Naive thymus-derived CD4-positive, alpha-beta T cell (primary cell): ENCODE measurements at places on chromosomes 5 and 9.
A peak's percentile ranks its signal among the peaks of the same experiment; 100 is the strongest.

- H3K36me3 ChIP-seq, result no peaks in the 10 kb centered on the region
- H3K27me3 ChIP-seq, result no peaks in the 10 kb centered on the region
- H3K27ac ChIP-seq, result no peak overlapping the region
- H3K4me3 ChIP-seq, result no peak overlapping the region
- H3K4me1 ChIP-seq, result no peaks in the 10 kb centered on the region
Measured at GRCh38 chr9:82273121-82273520, 284.5 kb downstream of the SPATA31D1 start.

GRCh38 chr5:149043641-149044040 lies 19.2 kb downstream of the SH3TC2 start:
- DNase-seq, result no peak
- H3K36me3 ChIP-seq, result no peaks in the 10 kb centered on the region
- no peaks in the 10 kb centered on the region for H3K4me1 ChIP-seq
- no peak overlapping the region for H3K4me3 ChIP-seq
- H3K27me3 ChIP-seq, result no peaks in the 10 kb centered on the region

DNA sequence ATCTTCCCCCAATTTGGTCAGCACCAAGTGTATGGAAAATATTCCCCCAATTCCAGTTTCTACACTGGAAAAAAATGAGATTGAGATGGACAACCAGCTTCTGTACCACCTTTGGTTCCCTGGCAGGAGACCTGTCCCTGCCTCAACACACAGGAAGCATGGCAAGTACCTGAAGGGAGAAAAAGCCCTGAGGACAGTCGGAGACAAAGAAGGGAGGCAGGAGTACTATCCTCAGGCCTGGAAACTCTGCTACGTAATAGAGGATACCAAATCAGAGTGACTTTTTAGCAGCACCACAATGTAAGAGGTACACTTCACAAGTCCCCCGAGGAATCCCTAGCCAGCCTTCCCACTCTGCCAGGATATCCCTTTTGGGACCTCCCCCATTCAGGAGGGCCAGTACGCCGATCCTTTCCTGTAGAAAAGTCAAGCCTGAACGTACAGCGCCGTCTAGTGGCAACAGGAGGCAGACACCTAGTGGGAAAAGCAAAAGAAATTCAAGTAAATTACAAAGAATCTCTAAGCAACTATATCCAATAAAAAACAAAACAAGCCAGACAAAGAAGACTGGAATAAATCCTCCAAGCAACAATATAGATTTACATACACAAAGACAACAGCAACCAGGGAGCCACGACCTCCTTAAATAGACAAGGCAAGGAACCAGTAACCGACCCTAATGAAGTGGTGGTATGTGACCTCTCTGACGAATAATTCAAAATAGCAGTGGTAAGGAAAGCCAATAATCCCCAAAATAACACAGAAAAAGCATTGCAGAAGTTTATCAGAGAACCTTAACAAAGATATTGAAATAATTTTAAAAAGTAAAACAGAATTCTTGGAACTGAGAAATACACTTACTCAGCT lies 63.3 kb upstream of the SLCO6A1 start:
- DNase-seq, result no peak
- H3K27me3 ChIP-seq, result no peaks in the 10 kb centered on the region

- peak overlapping the region; percentile 52 for H3K4me3 ChIP-seq
- no peaks in the 10 kb centered on the region for H3K27me3 ChIP-seq
- no peak overlapping the region for H3K27ac ChIP-seq
- no peaks in the 10 kb centered on the region for H3K36me3 ChIP-seq
- DNase-seq, result no peak
Measured at GRCh38 chr9:34458959-34459340, 345 bp downstream of the DNAI1 start.

DNA sequence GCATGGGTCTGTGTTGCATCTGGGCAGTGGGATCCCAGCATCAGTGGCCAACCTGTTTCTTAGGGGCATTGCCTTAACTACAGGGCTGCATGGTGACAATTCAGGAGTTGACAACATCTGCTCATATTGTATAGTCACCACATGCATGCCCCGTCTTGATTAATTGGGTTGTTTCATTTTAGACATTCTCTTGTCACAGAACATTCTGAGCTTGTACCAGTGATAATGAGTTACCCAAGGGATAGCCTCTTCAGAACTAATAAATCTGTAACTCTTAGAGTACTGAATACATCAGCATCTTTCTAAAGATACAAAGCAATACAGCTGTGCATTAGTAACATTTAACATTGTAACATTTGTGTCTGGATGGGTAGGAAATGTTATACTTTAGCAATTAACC lies 426.5 kb upstream of the CD180 start:
- H3K4me3 ChIP-seq, result no peak overlapping the region
- H3K27me3 ChIP-seq, result no peaks in the 10 kb centered on the region
- no peak for DNase-seq
